ENCODE measurements at places on chromosomes 2 and 18. TPM values are rescaled to one million over a fixed set of nuclear protein-coding genes. Genes with fewer than 3 reads are reported as not detected.
A peak's percentile ranks its signal among the peaks of the same experiment; 100 is the strongest.

GRCh38 chr2:215479536-215480240 lies 43.8 kb upstream of the FN1 start:
- DNase-seq: no peak

DNA sequence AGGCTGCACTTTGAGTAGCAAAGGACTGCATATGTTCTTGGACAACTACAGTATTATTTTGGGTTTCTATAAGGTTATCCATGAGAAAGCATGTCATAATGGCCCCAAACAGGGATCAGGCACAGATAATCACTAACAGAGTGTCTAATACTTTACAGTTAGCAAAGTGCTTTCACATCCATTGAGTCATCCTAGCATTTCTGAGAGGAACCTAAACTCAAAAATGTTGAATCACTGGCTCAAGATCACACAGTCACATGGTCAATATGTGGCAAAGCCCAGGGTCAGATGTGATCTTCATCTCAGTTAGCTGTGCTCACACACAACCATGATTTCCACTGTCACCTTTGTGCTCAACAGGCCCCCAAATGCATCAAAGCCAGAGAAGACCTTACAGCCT lies 156.1 kb upstream of the VRK2 start:
- DNase-seq: no peak

- no peak for DNase-seq
Measured at GRCh38 chr18:8619835-8620577, 10.8 kb downstream of the RAB12 start.

DNA sequence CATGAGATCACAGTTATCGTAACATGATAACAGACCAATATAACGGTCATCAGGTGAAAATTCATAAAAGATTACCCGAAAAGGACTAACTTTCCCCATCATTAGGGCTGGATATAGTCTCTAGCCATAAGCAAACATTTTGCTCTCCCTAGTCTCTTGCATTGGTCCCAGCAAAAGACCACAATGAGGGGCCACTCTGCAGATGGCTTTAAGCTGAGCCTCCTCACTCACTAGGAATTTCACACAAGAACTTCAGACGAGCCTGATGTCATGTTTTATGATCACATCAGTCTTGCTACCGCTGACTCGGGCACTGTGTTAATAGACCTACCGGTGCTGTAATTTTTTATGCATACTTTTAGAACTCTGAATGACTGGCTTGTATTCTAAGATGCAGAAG lies 35.2 kb downstream of the STK17B start:
- no peak for DNase-seq

GRCh38 chr18:48623468-48624235 lies 84.8 kb downstream of the CTIF start:
- DNase-seq: peak; percentile 63

- no peak for DNase-seq
Measured at GRCh38 chr2:29110916-29111535, 4.2 kb upstream of the CLIP4 start.

Gene ONECUT2
- 2.6 TPM for total RNA-seq

Gene LRRC30
- total RNA-seq: 3.4 TPM

Gene FAM237A
- not detected for total RNA-seq

All from umbilical cord (tissue), 2 donors.